ENCODE measurements at places on chromosomes 12 and 14.

DNA sequence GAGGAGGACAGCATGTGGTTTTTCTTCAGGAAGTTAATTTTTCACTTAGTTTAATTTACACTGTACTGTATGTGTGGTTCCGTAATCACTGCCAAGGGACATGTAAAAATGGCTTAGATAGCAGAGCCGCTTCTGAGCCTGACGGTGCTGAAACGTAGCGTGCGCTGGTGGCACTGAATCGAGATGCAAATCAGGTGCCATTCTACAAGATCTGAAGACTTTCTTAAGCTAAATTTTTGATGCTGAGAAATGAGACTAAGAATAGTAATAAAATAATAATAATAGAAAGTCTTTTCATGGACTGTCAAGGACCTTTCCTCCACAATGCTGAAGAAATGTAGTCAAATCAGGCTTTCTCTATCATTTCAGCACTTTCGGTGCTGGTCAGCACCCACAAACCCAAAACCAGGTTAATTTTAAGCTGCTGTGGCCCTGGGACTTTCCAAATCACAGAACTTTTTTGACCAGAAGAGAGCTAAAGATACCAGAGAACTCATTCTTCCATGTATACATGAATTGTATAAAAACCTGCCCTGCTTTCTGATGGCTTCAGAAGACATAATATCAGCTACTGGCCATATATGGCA lies 183.3 kb upstream of the LMO3 start:
- no peak for DNase-seq

DNA sequence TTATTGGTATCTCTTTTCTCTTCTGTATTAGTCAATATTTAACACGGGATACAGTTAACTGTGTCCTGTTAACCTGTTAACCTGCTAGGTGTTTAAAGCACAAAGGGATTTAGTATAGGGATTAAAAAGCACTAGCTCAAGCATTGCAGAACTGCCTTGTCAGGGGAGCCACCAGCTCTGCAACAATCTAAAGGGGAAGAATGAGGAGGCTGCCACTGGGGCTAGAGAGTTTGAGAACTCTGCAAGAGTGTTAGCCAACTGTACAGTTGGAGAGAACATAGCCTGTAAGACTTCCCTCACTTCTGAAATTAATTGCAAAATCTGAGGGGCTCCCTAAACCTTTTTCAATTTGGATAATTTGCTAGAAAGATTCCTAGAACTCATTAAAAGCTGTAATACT lies 6.5 kb upstream of the VRK1 start:
- DNase-seq: no peak

GRCh38 chr14:104438166-104438887 lies 141.2 kb upstream of the C14orf180 start:
- DNase-seq: no peak

DNA sequence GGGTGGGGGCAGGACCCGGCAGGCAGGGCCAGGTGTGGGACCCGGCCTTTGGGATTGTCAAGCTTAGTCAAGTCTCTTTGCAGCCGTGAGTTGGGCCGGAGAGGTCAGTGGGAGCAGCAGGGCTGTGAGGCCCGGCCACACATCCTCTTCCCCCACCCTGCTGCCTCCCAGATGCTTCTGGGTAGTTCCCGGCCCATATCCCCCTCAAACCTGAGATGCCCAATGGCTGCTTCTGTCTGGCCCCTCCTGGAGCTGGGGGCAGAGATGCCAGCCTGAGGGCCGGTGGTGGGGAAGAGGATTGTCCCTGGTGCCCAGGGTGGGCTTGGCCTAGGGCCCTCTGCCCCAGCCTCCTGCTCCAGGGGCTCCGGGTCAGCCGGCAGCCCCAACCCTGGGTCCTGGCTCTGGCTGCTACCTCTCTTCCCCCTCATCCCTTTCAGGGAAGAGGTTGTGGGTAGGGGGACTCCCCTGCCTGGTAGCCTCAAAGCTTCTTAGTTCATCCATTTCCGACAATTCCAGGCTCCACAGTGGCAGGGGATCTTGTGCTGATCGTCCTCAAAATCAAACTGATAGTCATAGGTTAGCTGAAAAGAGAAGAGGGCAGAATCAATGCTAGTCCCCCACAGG lies 2.8 kb upstream of the PRKAG1 start:
- DNase-seq: no peak

- DNase-seq: no peak
Measured at GRCh38 chr12:57881475-57881874, 34.9 kb upstream of the CTDSP2 start.

DNA sequence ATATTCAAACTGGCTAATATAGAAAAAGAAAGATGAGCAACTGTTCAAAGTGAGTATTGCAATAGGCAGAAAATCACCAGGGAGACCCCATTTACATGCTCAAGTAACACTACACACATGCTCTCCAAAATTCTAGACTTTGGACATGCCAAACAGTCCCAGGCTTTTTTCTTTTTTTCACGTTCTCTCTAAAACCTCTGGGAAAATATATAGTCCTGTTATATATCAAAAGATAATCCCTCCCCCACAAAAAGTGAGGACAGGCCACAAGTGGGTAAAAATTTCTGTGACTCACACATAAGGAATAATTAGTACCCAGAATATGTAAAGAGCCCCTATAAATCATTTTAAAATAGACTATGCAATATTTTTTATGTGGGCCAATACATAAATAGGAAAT lies 55.2 kb downstream of the EFCAB11 start:
- DNase-seq: no peak

GRCh38 chr12:107992870-107993451 lies 136.1 kb upstream of the WSCD2 start:
- no peak for DNase-seq

DNA sequence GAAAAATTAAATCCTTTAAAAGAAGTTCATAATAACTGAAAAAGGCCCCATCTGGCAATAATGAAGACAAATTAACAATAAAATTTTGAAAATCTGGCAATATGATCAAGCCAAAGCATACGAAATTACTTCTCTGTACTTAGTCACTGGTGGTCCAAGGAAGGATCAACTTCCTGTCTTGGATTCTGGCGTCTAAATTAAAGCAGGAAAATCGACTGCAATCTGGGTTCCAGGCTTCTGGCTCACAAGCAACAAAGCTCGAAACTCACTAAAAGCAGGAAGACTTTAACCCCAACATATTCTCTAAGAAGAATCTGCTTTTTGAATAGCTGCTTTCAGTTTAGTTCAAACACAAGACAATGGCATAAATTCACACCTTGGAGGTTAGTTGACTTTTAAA lies 49.7 kb downstream of the LRIG3 start:
- no peak for DNase-seq

GRCh38 chr12:98719515-98720504 lies 74.7 kb downstream of the APAF1 start:
- no peak for DNase-seq

GRCh38 chr12:91219511-91219910 lies 36.9 kb upstream of the DCN start:
- no peak for DNase-seq

GRCh38 chr14:55547650-55548315 lies 32.2 kb upstream of the KTN1 start:
- DNase-seq: no peak

DNA sequence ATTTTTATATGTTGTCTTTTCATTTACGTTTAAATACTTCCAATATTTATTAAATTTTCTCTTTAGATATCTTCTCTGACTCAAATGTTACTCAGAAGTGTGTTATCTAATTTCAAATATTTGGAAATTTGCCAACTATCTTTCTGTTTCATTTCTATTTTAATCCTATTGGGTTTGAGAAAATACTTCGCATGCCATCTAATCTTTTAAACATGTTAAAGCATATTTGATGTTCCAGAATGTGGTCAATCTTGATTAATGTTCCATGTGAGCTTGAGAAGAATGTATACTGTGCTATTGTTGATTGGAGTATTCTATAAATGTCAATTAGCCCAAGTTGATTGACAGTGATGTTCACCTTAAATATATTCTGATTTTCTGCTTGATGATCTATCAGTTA lies 11.9 kb upstream of the DCN start:
- no peak for DNase-seq

GRCh38 chr12:67772267-67773169 lies 124.0 kb downstream of the DYRK2 start:
- no peak for DNase-seq

DNA sequence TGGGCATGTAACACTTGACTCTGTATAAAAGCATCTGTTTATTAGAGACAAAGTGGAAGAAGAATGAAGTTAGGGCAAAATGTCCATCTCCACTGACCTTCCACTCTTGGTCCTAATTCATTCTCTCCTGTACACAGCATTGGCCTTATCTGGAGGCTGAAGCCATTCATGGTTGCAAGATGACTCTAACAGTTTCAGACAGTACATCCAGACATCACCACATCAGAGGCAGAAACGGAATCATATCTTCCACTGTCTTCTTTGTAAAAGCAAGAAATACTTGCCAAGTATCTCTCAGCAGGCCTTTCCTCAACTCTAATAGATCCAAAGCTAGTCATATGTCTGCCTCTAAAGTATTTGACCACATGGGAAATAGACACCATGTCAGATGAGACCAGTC lies 41.1 kb downstream of the PTHLH start:
- no peak for DNase-seq

GRCh38 chr12:75130811-75131210 lies 78.8 kb downstream of the KCNC2 start:
- no peak for DNase-seq

DNA sequence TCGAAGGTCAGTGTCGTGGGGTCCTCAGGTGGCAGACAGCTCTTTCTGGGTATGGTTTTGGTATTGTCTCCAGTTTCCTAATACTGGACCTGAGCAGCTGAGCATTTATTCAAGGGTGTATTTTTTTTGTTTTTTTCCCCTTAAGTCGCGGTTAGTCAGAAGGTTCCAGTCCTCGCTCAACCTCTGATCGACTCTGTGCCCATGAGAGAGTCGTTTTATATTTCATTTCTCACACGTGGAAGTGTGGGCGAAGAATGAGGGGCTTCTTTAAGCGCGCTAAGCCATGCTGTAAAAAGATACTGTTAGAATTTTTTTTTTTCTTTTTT lies 499 bp downstream of the MIPOL1 start:
- no peak for DNase-seq

GRCh38 chr14:58428118-58428683 lies 682 bp downstream of the KIAA0586 start:
- DNase-seq: no peak

- DNase-seq: no peak
Measured at GRCh38 chr14:22202313-22202712, 386.7 kb downstream of the DAD1 start.

DNA sequence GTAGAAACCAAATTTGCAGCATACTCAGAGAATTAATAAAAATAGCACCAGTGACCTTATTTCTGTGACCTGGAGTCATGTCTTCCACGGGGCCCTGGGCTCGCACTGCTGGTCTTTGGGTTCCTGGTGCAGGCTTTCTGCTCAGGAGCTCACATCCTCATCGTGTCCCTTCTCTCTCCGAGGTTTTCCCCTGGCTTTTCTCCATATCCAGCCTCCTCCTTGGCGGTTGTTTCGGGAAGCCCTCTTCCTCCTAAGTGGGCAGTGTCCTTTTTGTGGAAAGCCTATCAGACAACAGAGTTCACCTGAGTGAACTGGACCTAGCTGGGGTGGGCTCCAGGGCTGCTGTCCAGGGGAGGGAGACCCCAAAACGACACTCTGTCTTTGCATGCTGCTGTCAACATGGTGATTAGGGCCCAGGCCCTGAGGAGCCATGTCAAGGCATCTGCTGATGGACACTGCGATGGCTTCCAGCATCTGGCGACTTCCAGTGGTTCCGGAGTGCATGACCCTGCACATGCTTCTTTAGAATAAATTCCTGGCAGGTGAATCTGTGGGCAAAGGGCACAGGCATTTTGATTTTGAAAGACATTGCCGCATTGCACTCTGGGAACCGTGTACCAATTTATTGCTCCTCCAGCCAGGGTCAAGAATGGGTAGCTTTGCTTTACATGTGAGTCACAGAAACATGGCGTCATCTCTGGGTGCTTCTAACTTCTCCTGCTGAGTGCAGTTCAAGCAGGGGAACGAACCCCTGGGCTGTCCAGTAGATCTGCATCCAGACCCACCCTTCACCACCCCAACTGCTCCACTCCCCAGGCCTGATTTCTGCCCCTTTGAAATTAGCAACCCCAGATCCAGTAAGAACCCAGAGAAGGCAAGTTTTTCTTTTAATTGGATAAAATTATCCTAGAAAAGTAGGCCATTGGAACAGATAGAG lies 136.8 kb downstream of the ADGRD1 start:
- no peak for DNase-seq

GRCh38 chr12:73531752-73532151 lies 1005.9 kb upstream of the ATXN7L3B start:
- no peak for DNase-seq

GRCh38 chr12:65876898-65877721 lies 52.8 kb downstream of the HMGA2 start:
- DNase-seq: no peak

DNA sequence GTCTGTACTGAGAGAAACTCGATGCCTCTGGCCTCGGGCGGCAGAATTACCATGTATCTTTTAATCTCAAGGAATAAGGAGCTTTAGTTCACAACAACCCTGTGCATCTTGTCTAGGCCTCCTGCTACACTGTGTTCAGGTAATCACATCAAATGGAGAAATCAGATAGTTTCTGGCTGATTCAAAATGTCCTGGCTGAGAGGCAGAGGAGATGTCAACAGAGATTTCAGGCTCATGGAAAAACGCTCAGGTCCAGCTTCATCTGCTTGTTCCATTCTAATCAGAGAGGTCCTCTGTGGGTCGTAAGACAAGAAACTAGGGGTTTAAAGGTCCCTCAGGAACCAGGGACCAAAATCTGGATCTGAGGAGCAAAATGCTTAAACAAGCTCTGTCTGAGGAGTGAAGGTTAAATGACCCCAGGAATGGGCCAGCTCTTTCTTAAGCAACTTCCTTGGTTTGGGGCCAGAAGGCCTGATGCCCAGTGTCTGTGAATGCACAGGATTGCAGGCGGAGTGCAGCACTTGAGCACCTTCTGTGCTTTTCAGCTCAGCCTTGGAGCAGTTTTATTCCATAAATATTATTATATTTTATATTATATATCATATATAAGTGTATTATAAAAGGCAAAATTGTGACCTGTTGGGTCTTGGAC lies 170.2 kb upstream of the PRICKLE1 start:
- no peak for DNase-seq

DNA sequence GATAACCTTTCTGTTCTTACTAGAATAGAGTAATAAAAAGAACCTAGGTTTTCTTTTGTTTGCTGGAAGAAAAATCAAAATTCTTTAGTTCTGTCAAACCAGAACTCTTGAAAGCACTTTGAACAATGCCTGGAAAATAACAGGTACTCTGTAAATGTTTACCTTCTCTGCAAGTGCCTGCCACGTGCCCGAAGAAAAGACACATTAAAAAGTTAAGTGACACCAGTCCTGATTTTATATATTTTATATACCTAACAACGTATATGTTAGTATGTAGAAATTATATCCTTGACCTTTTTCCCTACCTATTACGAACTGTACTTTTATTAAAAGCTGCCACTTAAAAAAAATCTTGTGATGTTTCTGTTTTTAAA lies 976 bp downstream of the THAP2 start:
- no peak for DNase-seq

- DNase-seq: no peak
Measured at GRCh38 chr14:98334186-98334585, 937.8 kb downstream of the BCL11B start.

- DNase-seq: no peak
Measured at GRCh38 chr12:66048218-66048834, 82.2 kb downstream of the LLPH start.

- no peak for DNase-seq
Measured at GRCh38 chr12:12592930-12593329, 18.7 kb upstream of the CREBL2 start.
